MM.1S (cell line): ENCODE measurements at places on chromosomes 6 and 20.

DNA sequence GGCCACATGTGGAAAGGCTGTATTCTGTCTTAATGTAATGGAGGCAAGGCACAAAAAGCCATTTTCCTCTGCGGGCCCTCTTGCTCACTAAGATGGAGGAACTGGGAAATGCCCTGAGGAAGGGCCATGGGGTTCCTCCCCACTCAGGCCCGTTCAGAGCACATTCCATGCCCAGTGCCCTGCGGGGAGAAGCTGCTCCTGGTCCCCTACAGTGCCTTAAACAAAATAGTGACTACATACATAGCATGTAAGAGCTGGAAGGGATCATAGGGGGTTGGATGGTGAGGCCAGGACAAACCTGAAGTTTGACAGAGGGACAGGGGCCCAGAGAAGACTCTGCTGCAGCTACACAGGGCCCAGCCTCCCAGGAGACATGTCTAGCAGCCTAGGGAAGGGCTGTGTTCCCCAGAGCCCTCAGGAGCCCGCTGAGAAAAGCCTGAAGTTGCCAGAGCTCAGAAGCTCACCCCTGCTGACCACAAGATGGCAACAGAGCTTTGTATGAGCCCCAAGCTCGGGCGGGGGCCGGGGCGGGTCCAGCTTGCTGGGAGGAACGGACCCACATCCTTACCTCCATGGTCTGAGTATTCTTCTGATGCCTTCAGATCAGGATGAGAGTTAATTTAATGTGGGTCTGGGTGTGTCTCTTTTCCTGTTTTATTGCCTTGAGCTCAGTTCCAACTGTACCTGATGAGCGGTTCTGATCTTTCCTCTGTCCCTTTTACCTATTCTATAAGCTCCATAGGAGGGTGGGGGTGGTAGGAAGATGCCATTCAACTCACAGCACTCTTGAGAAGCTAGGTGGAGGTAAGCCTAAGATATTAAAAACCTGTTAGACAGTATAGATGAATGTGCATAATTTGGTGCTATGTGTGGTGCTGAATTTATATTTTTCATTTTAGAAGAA, 242.9 kb downstream of the CDC5L start:
- H3K27ac ChIP-seq = no peak overlapping the region
- H3K4me1 ChIP-seq = no peaks in the 10 kb centered on the region
- H3K27me3 ChIP-seq = no peaks in the 10 kb centered on the region
- DNase-seq = peak; percentile 62
- no peak overlapping the region for H3K4me3 ChIP-seq

DNA sequence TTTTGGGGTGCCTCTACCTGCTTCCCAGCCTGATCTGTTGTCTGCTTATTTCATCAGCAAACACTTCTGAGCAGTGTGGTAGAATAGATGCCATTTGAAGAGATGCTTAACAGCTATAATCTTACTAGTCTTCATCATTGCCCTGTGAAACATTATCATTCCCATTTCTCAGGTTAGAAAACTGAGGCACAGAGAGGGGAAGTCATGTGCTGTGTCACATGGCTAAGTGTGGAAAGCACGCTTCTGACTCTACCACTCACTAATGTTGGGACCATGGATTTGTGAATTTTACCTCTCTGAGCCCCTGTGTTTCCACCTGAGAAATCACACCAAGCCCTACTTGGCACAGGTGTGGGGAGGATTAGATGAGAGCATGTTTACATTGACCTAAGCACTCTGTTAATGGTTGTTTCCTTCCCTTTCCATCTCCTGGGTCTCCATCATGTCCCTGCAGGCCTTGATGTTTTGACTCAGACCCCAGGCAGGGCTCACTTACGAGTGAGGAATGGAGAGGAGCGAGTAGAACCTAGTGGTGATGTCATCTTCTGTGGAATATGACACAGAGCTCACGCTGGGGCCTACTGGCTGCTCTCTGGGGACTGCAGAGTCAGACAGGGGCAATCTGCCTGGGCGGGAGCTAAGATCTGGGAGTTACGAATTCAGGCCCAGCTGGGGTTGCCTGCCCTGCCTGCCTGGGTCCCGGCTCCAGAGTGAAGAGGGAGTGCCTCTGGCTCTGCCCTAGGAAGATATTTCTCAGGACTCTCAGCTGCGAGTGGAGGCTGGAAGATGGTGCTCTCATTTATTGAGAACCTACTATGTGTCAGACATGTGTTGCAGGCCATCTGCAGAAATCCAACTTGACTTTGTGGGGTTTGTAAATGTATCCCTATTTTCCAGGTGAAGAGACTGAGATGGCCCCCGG, 64.3 kb downstream of the CDH22 start:
- H3K27ac ChIP-seq = no peak overlapping the region
- peaks cover 83% of the 10 kb centered on the region for H3K27me3 ChIP-seq
- H3K4me1 ChIP-seq = no peaks in the 10 kb centered on the region
- no peak overlapping the region for H3K4me3 ChIP-seq
- DNase-seq = no peak

- H3K4me3 ChIP-seq = no peak overlapping the region
- H3K27me3 ChIP-seq = no peaks in the 10 kb centered on the region
- H3K4me1 ChIP-seq = no peaks in the 10 kb centered on the region
- no peak for DNase-seq
- no peak overlapping the region for H3K27ac ChIP-seq
- no peaks in the 10 kb centered on the region for H3K36me3 ChIP-seq
These were observed 742.1 kb downstream of the MAFB start for GRCh38 chr20:39946931-39947330.

- H3K27ac ChIP-seq = no peak overlapping the region
- no peaks in the 10 kb centered on the region; the same call in 1 of the 2 replicates for H3K36me3 ChIP-seq
- peak overlapping the region; percentile 75 for H3K4me3 ChIP-seq
- no peaks in the 10 kb centered on the region for H3K27me3 ChIP-seq
- no peak for DNase-seq
- H3K4me1 ChIP-seq = peaks cover 14% of the 10 kb centered on the region; the same call in 1 of the 2 replicates
These were observed 2.9 kb downstream of the RANBP9 start for GRCh38 chr6:13708736-13709135.

- H3K4me3 ChIP-seq = no peak overlapping the region
- no peaks in the 10 kb centered on the region for H3K27me3 ChIP-seq
- DNase-seq = no peak
- no peak overlapping the region for H3K27ac ChIP-seq
These were observed 682.8 kb downstream of the KIF16B start for GRCh38 chr20:15890407-15890982.

DNA sequence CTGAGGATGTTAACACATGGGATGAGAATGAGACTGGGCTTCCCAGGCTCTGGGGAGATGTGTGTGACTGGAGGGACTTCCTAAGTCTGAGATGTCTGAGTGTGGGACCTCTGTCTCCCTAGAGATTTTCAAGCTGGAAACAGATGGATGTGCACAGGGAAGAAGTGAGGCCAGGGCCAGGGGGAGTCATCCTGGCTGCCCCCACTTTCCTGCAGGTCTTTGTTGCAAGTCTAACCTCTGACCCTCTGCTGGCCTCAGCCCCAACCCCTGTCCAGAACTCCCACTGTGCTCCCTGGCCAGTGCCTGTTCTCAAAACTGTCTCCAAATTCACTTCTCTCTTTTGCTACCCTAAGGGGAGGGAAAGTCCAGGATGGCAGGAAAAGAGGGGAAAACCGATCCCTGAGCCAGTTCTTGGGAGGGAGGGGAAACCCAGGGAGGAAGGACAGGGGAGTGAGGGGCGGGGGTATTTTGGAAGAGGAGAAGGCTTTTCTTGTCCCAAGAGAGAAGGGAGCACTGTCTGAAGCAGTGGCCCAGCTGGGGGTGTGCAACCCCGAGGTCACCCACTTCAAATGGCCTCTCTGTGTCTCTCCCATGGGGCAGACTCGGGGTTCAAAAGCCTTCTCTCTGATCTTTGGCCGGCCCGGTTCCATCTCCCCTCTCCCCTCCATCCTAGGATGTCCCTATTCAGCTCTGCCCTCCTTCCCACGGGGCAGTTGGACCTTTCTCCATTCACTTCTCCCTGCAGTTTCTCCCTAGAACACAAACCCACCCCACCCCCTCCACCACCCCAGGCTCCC, 3.1 kb downstream of the PPP1R18 start:
- DNase-seq = no peak
- peak overlapping the region; percentile 87 for H3K4me3 ChIP-seq
- H3K36me3 ChIP-seq = no peaks in the 10 kb centered on the region

DNA sequence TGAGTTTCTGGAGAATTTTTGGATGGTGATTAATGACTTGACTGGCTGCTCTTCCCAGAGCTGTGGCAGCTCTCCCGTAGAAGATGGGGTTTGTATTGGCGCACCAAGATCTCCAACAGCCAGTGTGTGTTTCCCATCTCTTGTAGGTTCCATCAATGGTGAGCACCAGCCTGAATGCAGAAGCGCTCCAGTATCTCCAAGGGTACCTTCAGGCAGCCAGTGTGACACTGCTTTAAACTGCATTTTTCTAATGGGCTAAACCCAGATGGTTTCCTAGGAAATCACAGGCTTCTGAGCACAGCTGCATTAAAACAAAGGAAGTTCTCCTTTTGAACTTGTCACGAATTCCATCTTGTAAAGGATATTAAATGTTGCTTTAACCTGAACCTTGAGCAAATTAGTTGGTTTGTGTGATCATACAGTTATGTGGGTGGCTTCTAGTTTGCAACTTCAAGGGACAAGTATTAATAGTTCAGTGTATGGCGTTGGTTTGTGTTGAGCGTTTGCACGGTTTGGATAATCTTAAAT, 50.2 kb downstream of the CSE1L start:
- H3K4me1 ChIP-seq = no peaks in the 10 kb centered on the region
- no peak for DNase-seq
- H3K4me3 ChIP-seq = no peak overlapping the region
- peaks cover 24% of the 10 kb centered on the region for H3K36me3 ChIP-seq
- H3K27ac ChIP-seq = no peak overlapping the region
- no peaks in the 10 kb centered on the region for H3K27me3 ChIP-seq

DNA sequence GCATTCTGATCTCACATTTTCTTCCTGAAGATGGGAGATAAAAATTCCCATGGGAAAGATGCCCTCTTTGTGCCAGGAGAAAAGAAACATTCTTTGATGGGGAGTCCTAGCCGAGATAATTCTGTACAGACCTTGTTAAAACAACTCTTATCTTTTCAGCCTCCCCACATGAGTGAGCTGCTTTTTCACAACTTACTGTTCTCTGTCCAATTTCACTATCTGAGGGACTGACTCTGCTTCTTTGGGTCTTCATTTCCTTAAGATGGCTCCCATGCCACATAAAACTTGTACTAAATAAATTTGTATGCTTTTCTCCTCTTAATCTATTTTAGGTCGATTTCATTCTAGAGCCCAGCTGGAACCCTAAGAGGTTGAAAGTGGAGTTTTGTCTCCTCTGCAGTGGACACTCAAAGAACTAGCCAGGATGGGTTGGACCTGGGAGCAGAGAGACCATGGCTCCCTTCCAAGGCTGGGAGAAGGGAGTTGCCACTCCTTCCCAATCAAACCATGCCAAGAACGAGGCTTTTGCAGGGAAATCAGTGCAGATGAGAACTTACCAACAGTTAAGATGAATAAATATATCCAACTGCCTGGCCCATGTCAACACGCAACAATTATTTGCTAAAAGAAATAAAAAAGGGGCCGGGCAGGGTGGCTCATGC, 285.8 kb upstream of the SULF2 start:
- H3K4me3 ChIP-seq = no peak overlapping the region
- H3K36me3 ChIP-seq = no peaks in the 10 kb centered on the region

DNA sequence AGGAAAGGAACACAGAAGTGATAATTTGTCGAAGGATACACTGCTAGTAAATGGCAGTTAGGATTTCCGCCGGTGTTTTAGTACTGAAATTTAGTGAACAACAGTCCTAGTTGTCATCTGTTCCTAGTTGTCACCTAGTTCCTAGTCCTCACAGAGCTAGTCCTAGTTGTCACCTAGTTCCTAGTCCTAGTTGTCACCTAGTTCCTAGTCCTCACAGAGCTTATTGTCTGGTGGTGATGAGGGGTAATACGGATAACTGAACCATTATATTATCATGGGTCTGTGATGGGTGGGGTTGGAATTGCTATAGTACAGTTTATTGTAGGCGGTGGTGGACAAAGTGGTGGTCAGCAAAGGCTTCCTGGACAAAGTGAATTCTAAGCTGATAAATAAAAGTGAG, 1.8 kb downstream of the SNRNP48 start:
- peaks cover 5% of the 10 kb centered on the region; the same call in 1 of the 2 replicates for H3K4me1 ChIP-seq
- H3K4me3 ChIP-seq = no peak overlapping the region
- peaks cover 11% of the 10 kb centered on the region; the same call in 1 of the 2 replicates for H3K36me3 ChIP-seq
- H3K27ac ChIP-seq = no peak overlapping the region

DNA sequence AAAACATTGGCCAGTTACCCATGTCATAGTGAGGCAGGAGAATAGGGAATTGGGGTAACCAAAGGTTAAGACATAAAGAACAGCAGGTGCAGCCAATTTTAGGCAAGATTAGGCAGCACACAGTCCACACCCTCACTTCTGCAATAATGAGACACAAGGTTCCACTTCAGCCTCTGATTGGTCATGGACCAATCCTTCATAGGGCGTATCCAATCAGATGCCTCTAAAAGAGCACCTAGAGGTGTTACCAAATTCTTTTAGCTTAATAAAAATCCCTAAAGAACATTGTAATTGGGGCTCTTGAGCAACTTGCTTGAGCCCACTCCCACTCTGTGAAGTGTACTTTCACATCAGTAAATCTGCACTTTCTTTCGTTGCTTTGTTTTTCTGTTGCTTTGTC, 302.4 kb downstream of the PREX1 start:
- H3K27ac ChIP-seq = no peak overlapping the region
- no peaks in the 10 kb centered on the region for H3K4me1 ChIP-seq
- DNase-seq = no peak

GRCh38 chr6:34517461-34517881, 38.7 kb downstream of the SPDEF start:
- no peaks in the 10 kb centered on the region for H3K27me3 ChIP-seq
- no peak overlapping the region for H3K27ac ChIP-seq
- no peaks in the 10 kb centered on the region for H3K36me3 ChIP-seq
- DNase-seq = no peak
- no peak overlapping the region for H3K4me3 ChIP-seq

GRCh38 chr6:147173140-147173539, 31.1 kb upstream of the STXBP5 start:
- H3K27ac ChIP-seq = no peak overlapping the region
- H3K27me3 ChIP-seq = no peaks in the 10 kb centered on the region
- H3K4me3 ChIP-seq = no peak overlapping the region
- no peaks in the 10 kb centered on the region for H3K4me1 ChIP-seq
- no peaks in the 10 kb centered on the region for H3K36me3 ChIP-seq
- DNase-seq = no peak

GRCh38 chr6:22827760-22828159, 258.4 kb downstream of the HDGFL1 start:
- H3K27ac ChIP-seq = no peak overlapping the region
- no peaks in the 10 kb centered on the region for H3K36me3 ChIP-seq
- H3K27me3 ChIP-seq = no peaks in the 10 kb centered on the region
- no peak overlapping the region for H3K4me3 ChIP-seq
- DNase-seq = no peak

- no peak overlapping the region for H3K27ac ChIP-seq
- H3K4me1 ChIP-seq = no peaks in the 10 kb centered on the region
- peak; percentile 7 for DNase-seq
- H3K4me3 ChIP-seq = no peak overlapping the region
- no peaks in the 10 kb centered on the region for H3K36me3 ChIP-seq
These were observed 212.9 kb downstream of the COL19A1 start for GRCh38 chr6:70079241-70079640.

- DNase-seq = peak; percentile 78
- no peaks in the 10 kb centered on the region for H3K36me3 ChIP-seq
- peak overlapping the region; percentile 47; the same call in 1 of the 2 replicates for H3K27ac ChIP-seq
- H3K27me3 ChIP-seq = no peaks in the 10 kb centered on the region
- peak overlapping the region; percentile 24 for H3K4me3 ChIP-seq
- H3K4me1 ChIP-seq = peaks cover 20% of the 10 kb centered on the region
These were observed 36.2 kb upstream of the E2F3 start for GRCh38 chr6:20365456-20365855.
